Activated CD4-positive, alpha-beta T cell treated with anti-CD3 and anti-CD28 coated beads, Interleukin-2, amount 10 ng/mL, durations not matched to agents 7 days and 5 days (primary cell): ENCODE measurements at places on chromosomes 4 and X. TPM values are rescaled to one million over a fixed set of nuclear protein-coding genes. Genes with fewer than 3 reads are reported as not detected.
A peak's percentile ranks its signal among the peaks of the same experiment; 100 is the strongest.

ZNF81 gene
- 8.6 TPM for total RNA-seq

CLDN34 gene
- total RNA-seq, result not detected

DNA sequence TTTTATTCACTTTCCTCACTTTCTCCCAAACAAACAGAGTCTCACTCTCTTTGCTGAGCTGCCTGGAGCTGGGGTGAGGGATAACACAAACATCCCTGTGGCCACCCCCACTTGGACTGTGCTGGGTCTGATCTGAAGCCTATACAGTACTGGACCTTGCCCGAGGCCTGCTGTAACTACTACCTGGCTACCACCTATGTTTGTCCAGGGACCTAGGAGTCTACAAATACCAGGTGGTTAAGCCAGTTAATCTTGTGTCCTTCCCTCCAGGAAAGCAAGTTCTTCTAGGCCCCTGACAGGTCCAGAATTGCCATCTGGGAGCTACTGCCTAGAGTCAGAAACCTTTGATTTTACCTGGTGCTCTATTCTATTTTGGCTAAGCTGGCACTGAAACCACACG lies 87.3 kb downstream of the RTL3 start:
- peaks cover 9% of the 10 kb centered on the region for H3K4me1 ChIP-seq
- peaks cover 2% of the 10 kb centered on the region for H3K36me3 ChIP-seq
- no peak overlapping the region for H3K4me3 ChIP-seq
- no peaks in the 10 kb centered on the region for H3K27me3 ChIP-seq

DNA sequence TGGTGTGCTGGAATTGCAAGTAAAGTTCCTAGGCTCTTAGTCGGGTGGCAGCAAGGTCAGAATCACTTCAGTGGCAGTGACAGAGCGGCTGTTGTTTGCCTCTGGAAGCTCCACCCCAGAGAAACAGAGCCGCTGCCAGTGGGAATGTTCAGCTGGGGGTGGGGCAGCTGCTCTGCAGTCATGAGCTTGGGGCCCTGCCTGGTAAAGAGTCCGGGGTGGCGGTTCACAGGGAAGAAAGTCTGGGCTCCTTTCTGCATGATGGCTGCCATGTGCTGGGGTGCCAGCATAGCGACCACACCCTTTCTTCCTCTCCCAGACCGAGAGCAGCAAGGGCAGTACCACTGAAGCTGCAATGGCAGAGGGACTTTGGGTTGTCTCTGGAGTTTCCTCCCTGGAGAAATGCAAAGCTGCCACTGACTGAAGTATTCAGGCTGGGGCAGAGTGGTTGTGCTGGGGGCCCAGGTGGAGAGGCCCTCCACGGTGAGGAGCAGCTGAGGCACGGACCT lies 108.8 kb upstream of the CENPE start:
- H3K4me1 ChIP-seq, result no peaks in the 10 kb centered on the region
- H3K4me3 ChIP-seq, result no peak overlapping the region
- no peaks in the 10 kb centered on the region for H3K27me3 ChIP-seq
- H3K27ac ChIP-seq, result no peak overlapping the region

- H3K4me1 ChIP-seq, result peaks cover 13% of the 10 kb centered on the region
- DNase-seq, result no peak
- H3K27ac ChIP-seq, result no peak overlapping the region
- H3K36me3 ChIP-seq, result no peaks in the 10 kb centered on the region
- H3K27me3 ChIP-seq, result no peaks in the 10 kb centered on the region
Measured at GRCh38 chr4:10033191-10033881, 12.0 kb upstream of the SLC2A9 start.

CT55 gene
- not detected for total RNA-seq

ADGRG4 gene
- total RNA-seq, result not detected

ITM2A gene
- total RNA-seq, result 148 TPM

GPR119 gene
- total RNA-seq, result not detected

- H3K4me3 ChIP-seq, result no peak overlapping the region
- H3K27ac ChIP-seq, result no peak overlapping the region
- no peaks in the 10 kb centered on the region for H3K27me3 ChIP-seq
- peaks cover 12% of the 10 kb centered on the region for H3K36me3 ChIP-seq
- no peak for DNase-seq
Measured at GRCh38 chr4:184774152-184774551, 40.3 kb upstream of the CENPU start.

- no peaks in the 10 kb centered on the region for H3K36me3 ChIP-seq
- no peaks in the 10 kb centered on the region for H3K4me1 ChIP-seq
- no peak overlapping the region for H3K4me3 ChIP-seq
- no peaks in the 10 kb centered on the region for H3K27me3 ChIP-seq
Measured at GRCh38 chr4:17771284-17771908, 10.0 kb downstream of the FAM184B start.

DNA sequence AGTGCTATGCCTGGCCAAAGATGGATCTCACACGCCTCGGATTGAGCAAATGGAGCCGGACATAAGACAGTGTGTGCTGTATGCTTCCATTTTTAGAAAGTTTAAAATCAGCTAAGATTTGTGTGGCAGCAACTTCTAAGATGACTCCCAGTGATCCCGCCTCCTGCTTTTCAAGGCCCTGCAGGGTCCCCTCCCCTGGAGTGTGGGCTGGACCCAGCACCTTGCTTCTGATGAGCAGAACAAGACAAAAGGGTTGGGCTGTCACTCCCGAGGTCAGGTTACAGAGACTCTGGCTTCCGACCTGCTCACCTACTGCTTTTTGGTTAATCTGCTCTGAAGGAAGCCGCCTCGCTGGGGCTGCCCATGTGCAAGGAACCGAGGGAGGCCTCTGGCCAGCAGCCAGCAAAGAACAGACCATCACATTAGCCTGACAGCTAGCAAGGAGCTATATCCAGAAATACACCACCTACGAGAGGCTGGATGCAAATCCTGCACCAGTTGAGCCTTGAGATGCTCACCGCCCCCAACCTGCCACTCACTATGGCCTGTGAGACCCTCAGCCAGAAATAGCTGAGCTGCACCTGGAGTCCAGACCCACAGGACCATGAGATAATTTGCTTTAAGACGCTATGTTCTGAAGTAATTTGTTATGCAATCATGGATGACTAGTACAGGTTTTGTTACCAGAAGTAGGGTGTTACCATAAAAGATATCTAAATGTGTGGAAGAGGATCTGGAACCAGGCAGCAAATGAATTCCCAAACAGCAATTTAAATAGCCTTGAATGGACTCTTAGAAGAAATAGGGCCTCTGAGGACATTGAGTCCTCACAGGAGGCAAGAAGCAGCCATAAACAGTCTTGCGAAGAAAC lies 47.6 kb downstream of the CRMP1 start:
- H3K36me3 ChIP-seq, result no peaks in the 10 kb centered on the region
- peaks cover 10% of the 10 kb centered on the region for H3K27me3 ChIP-seq
- no peaks in the 10 kb centered on the region for H3K4me1 ChIP-seq

TCEAL1 gene
- total RNA-seq, result 6.2 TPM

CXXC4 gene
- not detected for total RNA-seq

GRCh38 chr4:108619372-108620100 lies 840 bp upstream of the RPL34 start:
- H3K36me3 ChIP-seq, result peaks cover 59% of the 10 kb centered on the region
- peak overlapping the region; percentile 97 for H3K4me3 ChIP-seq
- H3K27me3 ChIP-seq, result no peaks in the 10 kb centered on the region
- peak overlapping the region; percentile 98 for H3K27ac ChIP-seq

HERC5 gene
- total RNA-seq, result 47.8 TPM

COX18 gene
- 12.9 TPM for total RNA-seq

ERAS gene
- total RNA-seq, result not detected

DNA sequence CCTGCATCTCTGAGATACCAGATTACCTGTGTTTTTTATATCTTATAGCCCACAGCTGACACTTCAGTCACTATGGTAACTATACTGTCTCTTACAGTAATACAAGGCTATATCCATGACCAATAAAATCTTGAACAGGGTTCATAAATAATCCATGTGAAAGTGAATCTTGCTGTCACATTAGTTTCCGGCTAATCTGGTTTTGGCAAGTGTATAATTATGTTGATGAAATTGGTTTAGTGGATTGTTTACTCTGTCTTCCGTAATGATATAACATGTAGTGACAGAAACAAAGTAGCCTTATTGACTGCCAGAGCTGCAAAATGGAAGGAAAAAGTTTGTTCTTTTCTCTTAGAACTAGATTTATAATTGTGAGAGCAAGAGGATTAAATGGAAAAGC lies 686.6 kb upstream of the PABPC4L start:
- no peaks in the 10 kb centered on the region for H3K36me3 ChIP-seq
- H3K4me1 ChIP-seq, result no peaks in the 10 kb centered on the region
- H3K27ac ChIP-seq, result no peak overlapping the region
- DNase-seq, result no peak
- H3K27me3 ChIP-seq, result no peaks in the 10 kb centered on the region
- H3K4me3 ChIP-seq, result no peak overlapping the region

- H3K4me1 ChIP-seq, result peaks cover 2% of the 10 kb centered on the region
- H3K4me3 ChIP-seq, result no peak overlapping the region
- no peaks in the 10 kb centered on the region for H3K36me3 ChIP-seq
- peaks cover 2% of the 10 kb centered on the region for H3K27me3 ChIP-seq
- DNase-seq, result no peak
Measured at GRCh38 chr4:23320931-23321587, 568.8 kb downstream of the PPARGC1A start.

GPR82 gene
- total RNA-seq, result not detected

- no peak for DNase-seq
- H3K4me3 ChIP-seq, result no peak overlapping the region
- H3K27me3 ChIP-seq, result no peaks in the 10 kb centered on the region
- H3K4me1 ChIP-seq, result no peaks in the 10 kb centered on the region
Measured at GRCh38 chr4:21710179-21710835, 238.3 kb downstream of the KCNIP4 start.

PALLD gene
- 2.4 TPM for total RNA-seq

DNA sequence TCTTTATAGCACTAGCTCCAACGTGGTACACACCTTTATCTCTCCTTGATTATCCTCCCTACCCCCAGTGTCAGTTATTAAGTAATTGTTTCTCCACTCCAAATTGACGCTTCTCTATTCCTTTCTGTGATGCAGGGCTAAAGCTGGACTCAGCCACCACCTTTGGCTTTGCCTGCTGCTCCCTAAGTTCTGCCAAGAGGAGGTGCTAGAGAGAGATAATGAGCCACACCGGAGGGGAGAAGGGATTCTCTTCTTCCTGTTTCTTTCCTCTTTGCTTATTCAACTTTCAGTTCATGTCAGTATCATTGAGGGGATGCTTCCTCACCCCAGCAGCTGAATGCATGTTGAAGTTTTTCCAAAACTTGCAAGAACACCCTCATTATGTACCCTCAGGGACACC lies 176.5 kb downstream of the GBA3 start:
- H3K27me3 ChIP-seq, result no peaks in the 10 kb centered on the region
- DNase-seq, result no peak
- H3K27ac ChIP-seq, result no peak overlapping the region
- H3K4me3 ChIP-seq, result no peak overlapping the region
- H3K4me1 ChIP-seq, result no peaks in the 10 kb centered on the region

TEX13C gene
- total RNA-seq, result not detected

- no peaks in the 10 kb centered on the region for H3K4me1 ChIP-seq
- peaks cover 5% of the 10 kb centered on the region for H3K27me3 ChIP-seq
- H3K4me3 ChIP-seq, result no peak overlapping the region
- no peak for DNase-seq
- no peak overlapping the region for H3K27ac ChIP-seq
- no peaks in the 10 kb centered on the region for H3K36me3 ChIP-seq
Measured at GRCh38 chr4:37225778-37226177, 18.8 kb upstream of the NWD2 start.

ZBTB33 gene
- 15.3 TPM for total RNA-seq

- no peak overlapping the region for H3K4me3 ChIP-seq
- no peaks in the 10 kb centered on the region for H3K27me3 ChIP-seq
- H3K4me1 ChIP-seq, result no peaks in the 10 kb centered on the region
- H3K27ac ChIP-seq, result no peak overlapping the region
- DNase-seq, result no peak
Measured at GRCh38 chrX:74890676-74891430, 34.4 kb downstream of the NEXMIF start.

GRCh38 chr4:16916719-16917337 lies 18.4 kb upstream of the LDB2 start:
- H3K36me3 ChIP-seq, result no peaks in the 10 kb centered on the region
- no peak overlapping the region for H3K4me3 ChIP-seq
- no peaks in the 10 kb centered on the region for H3K27me3 ChIP-seq
- no peak overlapping the region for H3K27ac ChIP-seq
- H3K4me1 ChIP-seq, result peaks cover 7% of the 10 kb centered on the region

DNA sequence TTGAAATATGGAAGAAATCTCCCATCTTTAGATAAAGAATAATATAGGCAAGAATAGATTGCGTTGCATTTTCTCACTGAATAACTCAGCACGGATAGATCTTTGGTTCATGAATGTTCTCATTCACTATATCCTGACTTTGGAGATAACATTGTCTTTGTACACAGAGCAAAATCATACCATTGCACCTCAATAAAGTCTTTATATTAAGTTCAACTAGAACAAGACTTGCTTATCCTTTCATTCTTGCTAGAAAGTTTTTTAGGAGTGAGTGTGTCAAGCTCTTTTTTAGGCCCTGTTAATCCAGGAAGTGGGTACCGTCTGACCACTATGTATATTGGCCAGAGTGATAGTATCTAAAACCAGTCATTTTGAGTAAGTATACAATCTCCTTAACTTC lies 658.7 kb downstream of the FSTL5 start:
- DNase-seq, result no peak
- H3K27me3 ChIP-seq, result no peaks in the 10 kb centered on the region

DNA sequence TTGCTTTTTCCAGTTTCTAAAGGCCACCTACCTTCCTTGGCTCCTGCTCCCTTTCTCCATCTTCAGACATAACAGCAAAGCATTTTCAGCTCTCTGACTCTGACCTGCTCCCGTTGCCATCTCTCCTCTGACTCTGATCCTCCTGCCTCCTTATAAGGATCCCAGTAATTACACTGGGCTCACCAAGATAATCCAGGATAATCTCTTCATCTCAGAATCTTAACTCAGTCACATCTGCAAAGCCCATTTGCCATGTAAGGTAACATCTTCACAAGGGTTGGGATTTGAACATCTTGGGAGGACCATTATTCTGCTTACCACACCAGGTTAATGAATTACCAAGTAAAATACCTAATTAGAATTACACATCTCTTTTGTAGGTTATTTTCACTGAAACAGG lies 41.3 kb upstream of the MAGED1 start:
- no peak overlapping the region for H3K4me3 ChIP-seq
- peaks cover 40% of the 10 kb centered on the region for H3K36me3 ChIP-seq
- H3K27me3 ChIP-seq, result no peaks in the 10 kb centered on the region
- H3K27ac ChIP-seq, result no peak overlapping the region
- H3K4me1 ChIP-seq, result peaks cover 2% of the 10 kb centered on the region

- peak overlapping the region; percentile 80 for H3K27ac ChIP-seq
- peaks cover 43% of the 10 kb centered on the region for H3K36me3 ChIP-seq
- H3K4me1 ChIP-seq, result peaks cover 80% of the 10 kb centered on the region
- H3K27me3 ChIP-seq, result no peaks in the 10 kb centered on the region
Measured at GRCh38 chr4:184453365-184454160, 20.8 kb downstream of the IRF2 start.
